ENCODE measurements at places on chromosomes 5 and 9.

- H3K4me3 ChIP-seq: no peak overlapping the region
- H3K27ac ChIP-seq: no peak overlapping the region
- no peaks in the 10 kb centered on the region for H3K27me3 ChIP-seq
- no peaks in the 10 kb centered on the region for H3K4me1 ChIP-seq
- DNase-seq: peak; percentile 62
- no peaks in the 10 kb centered on the region for H3K36me3 ChIP-seq
Measured at GRCh38 chr5:150129813-150130492, 25.7 kb downstream of the PDGFRB start.

DNA sequence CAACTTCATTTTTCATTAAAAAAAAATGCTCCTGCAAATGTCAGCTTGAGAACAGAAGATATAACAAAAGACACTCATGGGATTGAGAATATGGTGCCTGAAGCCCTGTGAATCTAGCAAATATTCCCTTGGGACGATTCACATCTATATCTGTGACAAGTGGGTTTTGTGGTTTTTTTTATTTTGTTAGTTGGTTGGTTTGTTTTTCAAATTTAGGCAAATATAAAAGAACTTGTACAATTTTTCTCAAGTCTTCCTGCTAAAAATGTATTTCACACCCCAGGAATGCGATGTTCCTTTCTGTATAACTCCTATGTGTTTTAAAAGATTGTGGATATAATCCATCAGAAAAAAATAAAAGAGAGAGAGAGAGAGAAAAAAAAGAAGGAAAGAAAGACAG, 1061.8 kb upstream of the ARRDC3 start:
- no peak for DNase-seq
- no peaks in the 10 kb centered on the region for H3K4me1 ChIP-seq
- no peaks in the 10 kb centered on the region for H3K27me3 ChIP-seq
- H3K36me3 ChIP-seq: no peaks in the 10 kb centered on the region
- H3K27ac ChIP-seq: no peak overlapping the region

GRCh38 chr5:96279801-96280542, 153.1 kb downstream of the PCSK1 start:
- peak overlapping the region; percentile 80 for H3K27ac ChIP-seq
- no peaks in the 10 kb centered on the region for H3K36me3 ChIP-seq
- H3K4me3 ChIP-seq: peak overlapping the region; percentile 24
- no peak for DNase-seq

- no peak overlapping the region for H3K4me3 ChIP-seq
- no peak for DNase-seq
- H3K36me3 ChIP-seq: peaks cover 23% of the 10 kb centered on the region
- H3K4me1 ChIP-seq: no peaks in the 10 kb centered on the region
- H3K27me3 ChIP-seq: no peaks in the 10 kb centered on the region
- no peak overlapping the region for H3K27ac ChIP-seq
Measured at GRCh38 chr9:124332361-124333202, 74.8 kb downstream of the NEK6 start.

GRCh38 chr9:32258482-32258881, 126.0 kb upstream of the ACO1 start:
- DNase-seq: no peak
- no peak overlapping the region for H3K4me3 ChIP-seq
- H3K36me3 ChIP-seq: no peaks in the 10 kb centered on the region
- H3K4me1 ChIP-seq: no peaks in the 10 kb centered on the region

DNA sequence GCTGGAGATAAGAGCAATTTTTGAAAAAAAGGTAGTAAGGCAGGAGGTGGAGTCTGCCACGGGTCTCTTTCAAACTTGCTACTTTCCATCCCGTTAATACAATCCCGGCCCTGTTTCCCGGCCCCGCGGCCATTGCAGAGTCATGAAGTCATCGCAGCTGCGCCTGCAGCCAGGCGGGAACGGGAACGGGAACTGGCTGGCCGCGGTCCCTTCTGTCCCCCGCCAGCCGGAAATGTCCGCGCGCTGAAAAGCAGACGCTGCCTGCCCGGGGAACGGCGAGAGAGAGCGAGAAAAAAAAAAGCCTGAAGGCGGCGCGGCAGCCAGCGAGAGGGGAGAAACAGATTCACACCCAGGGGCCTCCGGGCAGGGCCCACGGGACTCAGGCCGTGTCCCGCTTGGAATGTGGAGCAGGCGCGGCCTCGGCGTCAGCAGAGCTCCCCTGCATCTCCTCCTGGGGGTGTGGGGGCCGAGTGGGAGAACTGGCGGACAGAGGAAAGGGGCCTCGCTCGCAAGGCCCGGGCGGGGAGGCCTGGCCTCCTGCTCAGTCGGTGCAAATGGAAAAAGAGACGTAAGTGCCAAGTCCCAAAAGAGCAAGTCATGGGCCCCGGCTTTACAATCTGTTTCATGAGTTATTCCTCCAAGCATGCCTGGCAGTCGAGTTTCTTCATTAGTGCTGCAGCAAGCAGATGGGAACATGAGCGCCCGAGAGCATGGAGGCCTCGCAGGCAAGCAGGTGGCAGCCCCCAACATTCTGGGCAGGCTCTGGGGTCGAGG, 201.2 kb upstream of the GAS1 start:
- H3K4me3 ChIP-seq: peak overlapping the region; percentile 60
- no peaks in the 10 kb centered on the region for H3K36me3 ChIP-seq
- no peak for DNase-seq

- no peak overlapping the region for H3K4me3 ChIP-seq
- H3K4me1 ChIP-seq: no peaks in the 10 kb centered on the region
Measured at GRCh38 chr9:107707915-107708441, 218.4 kb upstream of the KLF4 start.

DNA sequence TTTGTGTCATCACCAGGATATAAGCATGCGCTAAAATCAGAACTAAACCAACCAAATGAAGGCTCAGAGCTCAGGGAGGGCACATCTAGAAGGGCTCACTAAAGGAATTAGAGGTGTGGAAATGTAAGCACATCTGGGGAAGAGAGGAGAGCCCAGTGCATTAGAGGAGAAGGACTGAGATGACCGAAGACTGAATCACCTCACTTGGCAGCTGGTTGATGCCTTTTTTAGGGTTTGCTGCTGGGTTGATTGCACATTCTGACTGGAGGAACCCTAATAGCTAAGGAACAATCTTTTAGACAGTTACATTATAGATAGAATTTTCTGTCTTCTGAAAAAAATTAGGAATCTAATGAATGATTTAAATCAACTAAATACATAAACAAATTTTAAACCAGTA, 8.2 kb upstream of the IFNA21 start:
- no peak overlapping the region for H3K27ac ChIP-seq
- H3K4me1 ChIP-seq: peaks cover 2% of the 10 kb centered on the region
- no peaks in the 10 kb centered on the region for H3K27me3 ChIP-seq
- DNase-seq: no peak
- no peak overlapping the region for H3K4me3 ChIP-seq

DNA sequence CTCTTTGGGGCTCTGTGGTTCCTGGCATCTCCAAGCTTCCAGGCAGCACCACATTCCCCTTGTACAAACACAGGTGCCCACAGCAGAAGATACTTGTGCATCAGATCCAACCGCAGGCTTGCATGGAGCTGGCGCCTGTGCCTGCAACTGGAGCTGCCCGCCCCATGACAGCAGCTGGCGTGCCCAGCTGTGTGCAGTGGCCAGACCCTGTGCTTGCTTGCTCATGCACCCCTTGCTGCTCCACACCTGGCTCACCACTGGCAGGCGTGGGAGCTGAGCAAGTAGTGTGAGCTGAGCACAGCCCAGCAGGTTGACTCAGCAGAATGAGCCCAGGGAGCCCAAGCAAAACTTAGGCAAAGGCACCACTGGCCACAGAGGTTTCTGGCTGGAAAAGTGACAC, 84.4 kb upstream of the STARD4 start:
- H3K27me3 ChIP-seq: peaks cover 3% of the 10 kb centered on the region
- no peak overlapping the region for H3K27ac ChIP-seq
- H3K4me1 ChIP-seq: no peaks in the 10 kb centered on the region

GRCh38 chr5:671459-672328, 21.5 kb downstream of the TPPP start:
- H3K27me3 ChIP-seq: peaks cover 12% of the 10 kb centered on the region
- peak; percentile 81 for DNase-seq
- no peak overlapping the region for H3K27ac ChIP-seq
- no peak overlapping the region for H3K4me3 ChIP-seq
- H3K36me3 ChIP-seq: peaks cover 9% of the 10 kb centered on the region

DNA sequence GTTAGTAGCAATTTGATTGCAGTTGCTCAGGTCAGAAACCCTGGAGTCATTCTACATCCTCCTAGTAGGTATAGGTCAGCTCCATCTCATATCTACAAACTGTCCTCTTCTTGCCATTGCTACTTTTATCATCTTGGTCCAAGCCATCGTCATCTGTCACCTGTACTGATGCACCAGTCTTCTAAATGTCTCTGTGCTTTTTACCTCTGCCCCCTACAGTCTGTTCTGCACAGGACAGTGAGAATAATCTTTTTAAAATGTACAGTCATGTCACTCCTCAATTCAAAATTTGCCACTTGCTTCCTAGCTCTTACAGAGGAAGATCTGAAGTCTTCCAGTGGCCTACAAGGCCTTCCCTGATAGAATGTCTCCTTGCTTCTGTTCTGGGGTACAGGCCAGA, 6.8 kb downstream of the NNT start:
- H3K36me3 ChIP-seq: peaks cover 84% of the 10 kb centered on the region
- no peaks in the 10 kb centered on the region for H3K27me3 ChIP-seq
- peaks cover 35% of the 10 kb centered on the region for H3K4me1 ChIP-seq
- DNase-seq: no peak
- H3K4me3 ChIP-seq: no peak overlapping the region

DNA sequence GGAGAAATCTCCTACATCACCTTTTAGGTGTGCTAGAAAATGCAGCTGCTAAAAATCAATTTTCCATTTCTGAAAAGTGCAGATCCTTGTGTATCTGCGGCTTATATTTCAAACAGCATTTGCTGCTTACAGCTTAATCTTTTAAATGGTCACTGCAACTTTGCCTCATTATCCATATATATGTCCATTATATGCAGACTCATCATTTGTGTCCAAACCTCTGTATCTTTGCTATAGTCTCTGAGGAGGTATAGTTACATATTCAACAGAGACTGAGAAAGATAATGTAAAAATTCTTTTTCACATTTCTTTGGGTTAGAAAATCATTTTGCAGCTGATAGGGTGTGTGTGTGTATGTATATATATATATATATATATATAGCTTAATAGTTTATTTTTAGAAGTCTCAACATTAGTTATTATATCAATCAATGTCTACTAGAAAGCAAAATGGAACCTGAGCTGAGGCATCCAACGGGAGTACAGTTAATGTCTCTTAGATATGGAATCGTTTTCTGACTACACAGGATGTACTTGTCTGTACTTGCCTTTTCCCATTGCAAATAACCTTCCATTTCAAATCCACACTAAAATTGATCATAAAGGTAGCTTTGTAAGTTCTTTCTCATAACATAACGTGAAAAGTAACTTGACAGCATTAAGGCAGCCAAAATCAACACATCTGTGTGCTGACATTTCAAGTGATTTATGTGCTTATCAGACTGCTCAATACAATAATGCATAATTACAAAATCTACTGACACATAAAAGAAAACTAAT, 267.0 kb upstream of the HAPLN1 start:
- no peaks in the 10 kb centered on the region for H3K4me1 ChIP-seq
- H3K27me3 ChIP-seq: no peaks in the 10 kb centered on the region
- no peak overlapping the region for H3K27ac ChIP-seq
- H3K36me3 ChIP-seq: no peaks in the 10 kb centered on the region
